T-cell (primary cell): ENCODE measurements at places on chromosomes 13 and 19.
A peak's percentile ranks its signal among the peaks of the same experiment; 100 is the strongest.

- no peak overlapping the region for H3K27ac ChIP-seq
- H3K36me3 ChIP-seq = no peaks in the 10 kb centered on the region
These were observed 21.1 kb downstream of the PRR36 start for GRCh38 chr19:7852851-7853769.

- H3K27ac ChIP-seq = no peak overlapping the region
- DNase-seq = no peak
- H3K36me3 ChIP-seq = no peaks in the 10 kb centered on the region
- H3K4me1 ChIP-seq = peaks cover 16% of the 10 kb centered on the region
These were observed 15.9 kb upstream of the NOP53 start for GRCh38 chr19:47729468-47729798.

DNA sequence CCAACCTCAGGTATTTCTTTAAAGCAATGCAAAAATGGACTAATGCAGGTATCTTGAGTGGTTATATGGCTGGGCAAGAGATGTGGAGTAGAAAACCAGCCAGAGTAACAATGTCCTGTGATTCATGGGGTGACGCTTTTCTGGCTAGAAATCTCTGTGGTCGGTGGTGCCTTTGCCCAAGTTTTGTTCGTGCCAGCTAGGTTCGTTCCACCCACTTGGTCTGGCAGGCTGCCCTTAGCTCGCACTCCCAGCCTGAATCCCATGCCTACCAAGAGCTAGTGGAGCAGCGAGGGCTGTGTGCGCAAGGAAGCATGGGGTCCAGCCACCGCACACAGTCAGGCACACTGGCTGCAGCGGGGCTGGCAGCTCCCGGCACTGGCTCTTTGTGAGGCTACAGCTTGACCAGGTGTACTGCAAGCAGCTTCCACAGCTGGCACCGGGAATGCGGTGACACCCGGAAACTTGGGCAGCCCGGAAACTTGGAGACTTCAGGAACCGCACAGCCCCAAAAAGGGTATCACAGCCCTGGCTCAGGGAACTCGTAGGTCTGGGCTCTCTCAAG lies 349.6 kb upstream of the PCDH20 start:
- H3K4me1 ChIP-seq = no peaks in the 10 kb centered on the region
- H3K36me3 ChIP-seq = no peaks in the 10 kb centered on the region
- DNase-seq = no peak

GRCh38 chr19:50516964-50517703 lies 3.4 kb upstream of the ASPDH start:
- H3K36me3 ChIP-seq = no peaks in the 10 kb centered on the region
- DNase-seq = no peak

GRCh38 chr13:42369071-42369797 lies 97.3 kb downstream of the AKAP11 start:
- no peaks in the 10 kb centered on the region for H3K36me3 ChIP-seq
- no peaks in the 10 kb centered on the region for H3K27me3 ChIP-seq
- no peak overlapping the region for H3K27ac ChIP-seq
- no peak for DNase-seq

DNA sequence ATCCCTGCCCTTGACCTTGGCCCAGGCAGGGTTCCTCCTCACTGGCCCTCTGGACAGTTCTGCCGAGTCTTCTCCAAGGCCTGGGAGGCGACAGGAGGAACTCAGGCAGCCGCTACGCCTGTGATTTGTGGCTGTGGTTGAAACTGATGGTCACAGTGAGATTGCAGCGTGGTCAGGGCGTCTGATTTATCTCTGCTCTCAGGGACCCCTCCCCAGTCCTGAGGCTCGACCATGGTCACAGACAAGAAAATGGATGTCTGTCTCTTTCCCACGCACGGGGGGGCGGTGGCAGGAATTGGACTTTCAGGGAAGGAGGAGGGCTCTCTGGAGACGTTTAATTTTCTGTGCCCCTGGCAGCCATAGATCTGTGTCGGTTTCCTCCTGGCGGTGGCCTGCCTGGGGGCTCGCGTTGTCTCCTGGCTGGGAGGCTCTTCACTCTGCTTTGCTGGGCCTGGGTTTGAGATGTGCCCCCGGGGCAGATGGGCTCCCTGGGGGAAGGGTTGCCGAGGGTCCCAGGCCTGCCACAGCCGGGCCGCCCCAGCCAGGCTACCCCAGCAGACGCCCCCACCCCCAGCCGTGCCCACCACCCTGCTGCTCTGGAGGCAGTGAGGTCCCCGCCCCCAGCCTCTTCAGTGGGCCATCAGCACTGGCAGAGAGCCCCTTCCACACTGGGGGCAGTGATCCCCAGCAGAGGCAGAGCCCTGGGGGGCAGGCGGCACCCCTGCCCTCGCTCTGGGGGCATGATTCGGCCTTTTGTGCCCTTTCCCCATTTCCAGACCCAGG lies 167.4 kb downstream of the KDM4B start:
- peaks cover 17% of the 10 kb centered on the region for H3K4me1 ChIP-seq
- H3K27me3 ChIP-seq = peaks cover 5% of the 10 kb centered on the region
- H3K4me3 ChIP-seq = no peak overlapping the region
- DNase-seq = no peak
- peaks cover 40% of the 10 kb centered on the region for H3K36me3 ChIP-seq
- H3K27ac ChIP-seq = no peak overlapping the region

DNA sequence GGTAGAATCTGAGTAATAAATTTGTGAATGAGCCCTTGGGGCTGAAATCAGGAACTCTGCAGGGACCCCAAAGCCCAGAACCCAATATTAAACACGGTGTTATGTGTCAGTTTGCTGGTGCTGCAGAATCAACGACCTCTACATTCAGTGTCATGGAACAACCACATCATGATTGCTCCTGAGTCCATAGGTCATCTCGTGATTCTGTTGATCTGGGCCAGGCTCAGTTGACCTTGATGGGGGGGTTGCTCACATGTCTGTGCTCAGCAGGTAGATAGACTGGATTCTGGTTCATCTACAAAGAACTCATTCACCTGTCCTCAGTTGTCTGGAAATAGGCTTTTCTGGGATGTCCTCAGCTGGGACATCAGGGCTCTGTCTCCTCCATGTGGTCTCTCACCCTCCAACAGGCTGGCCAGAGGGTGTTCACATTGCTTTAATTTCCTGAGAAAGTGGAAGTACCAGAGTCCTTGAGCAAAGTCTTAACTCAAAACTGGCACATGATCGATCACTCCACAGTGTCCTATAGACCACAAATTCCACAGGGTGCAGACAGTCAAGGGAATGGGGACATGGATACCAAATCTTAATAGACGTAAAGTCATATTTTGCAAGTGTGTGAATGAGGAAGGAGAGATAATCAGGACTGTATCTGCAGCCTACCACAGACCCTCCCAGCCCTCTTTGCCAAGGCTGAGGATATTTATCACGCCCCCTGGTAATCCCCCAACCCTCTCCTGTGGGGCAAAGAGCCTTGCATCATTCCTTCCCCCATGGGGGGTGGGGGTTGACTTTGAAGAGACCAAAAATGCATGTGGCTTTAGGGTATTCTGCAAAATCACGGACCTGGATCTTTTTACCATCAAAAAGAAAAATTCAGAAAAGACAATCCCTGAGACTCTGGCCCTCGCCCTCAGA lies 39.3 kb upstream of the IGFL1 start:
- H3K36me3 ChIP-seq = no peaks in the 10 kb centered on the region
- no peaks in the 10 kb centered on the region for H3K27me3 ChIP-seq
- DNase-seq = no peak
- no peaks in the 10 kb centered on the region for H3K4me1 ChIP-seq
- no peak overlapping the region for H3K4me3 ChIP-seq

- peaks cover 5% of the 10 kb centered on the region for H3K4me1 ChIP-seq
- no peaks in the 10 kb centered on the region for H3K27me3 ChIP-seq
- peak overlapping the region; percentile 46 for H3K4me3 ChIP-seq
- H3K27ac ChIP-seq = no peak overlapping the region
These were observed 2.0 kb downstream of the SPRY2 start for GRCh38 chr13:80338781-80339562.

- no peaks in the 10 kb centered on the region for H3K4me1 ChIP-seq
- no peak overlapping the region for H3K27ac ChIP-seq
- no peaks in the 10 kb centered on the region for H3K36me3 ChIP-seq
- no peak for DNase-seq
- H3K4me3 ChIP-seq = no peak overlapping the region
- no peaks in the 10 kb centered on the region for H3K27me3 ChIP-seq
These were observed 687.1 kb downstream of the PCDH17 start for GRCh38 chr13:58318495-58319167.

GRCh38 chr19:45051929-45052579 lies 13.2 kb downstream of the CLASRP start:
- H3K27me3 ChIP-seq = no peaks in the 10 kb centered on the region
- DNase-seq = no peak
- peaks cover under 1% of the 10 kb centered on the region for H3K4me1 ChIP-seq
- no peak overlapping the region for H3K27ac ChIP-seq
- H3K36me3 ChIP-seq = peaks cover 27% of the 10 kb centered on the region
- H3K4me3 ChIP-seq = no peak overlapping the region

DNA sequence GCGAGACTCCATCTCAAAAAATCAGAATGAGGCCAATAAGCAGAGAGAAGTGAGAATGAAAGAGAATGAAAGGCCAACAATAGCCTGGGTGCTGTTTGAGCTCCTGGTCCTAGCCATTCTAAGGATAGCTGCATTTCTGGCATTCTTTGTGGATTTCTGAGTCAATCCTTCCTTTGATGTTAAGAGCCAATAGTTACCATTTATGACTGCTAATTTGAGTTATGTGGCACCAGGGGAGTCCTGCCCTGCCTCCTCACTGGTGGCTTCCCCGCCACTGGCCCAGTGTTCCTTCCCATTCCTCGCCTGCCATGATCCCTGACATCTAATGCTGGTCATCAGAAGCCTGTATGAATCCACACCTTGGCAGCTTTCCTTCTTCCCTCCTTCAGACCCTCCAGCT lies 991.2 kb downstream of the UQCRFS1 start:
- no peak overlapping the region for H3K4me3 ChIP-seq
- H3K27ac ChIP-seq = no peak overlapping the region
- DNase-seq = no peak

DNA sequence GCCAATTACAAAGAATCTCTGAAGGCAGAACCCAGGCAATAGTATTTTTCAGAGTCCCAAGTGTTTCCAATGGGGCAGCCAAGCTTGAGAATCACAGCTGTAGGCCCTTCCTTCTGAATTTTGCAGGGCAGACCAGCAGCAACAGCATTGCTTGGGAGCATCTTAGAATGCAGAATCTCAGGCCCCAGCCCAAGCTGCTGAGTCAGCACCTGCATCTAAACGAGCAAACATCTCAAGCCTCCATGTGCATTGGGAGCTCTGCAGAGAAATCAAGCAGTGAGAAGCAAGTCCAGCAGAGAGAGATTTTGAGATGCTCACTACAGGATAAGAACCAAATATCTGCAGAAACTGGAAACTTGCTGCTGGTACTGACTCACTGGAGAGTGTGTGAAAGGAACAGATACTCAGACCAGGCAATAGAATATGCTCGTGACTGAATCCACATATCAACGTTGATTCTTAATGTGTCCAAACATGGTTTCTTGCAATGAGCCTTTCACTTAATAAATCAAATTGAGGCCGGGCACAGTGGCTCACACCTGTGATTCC lies 81.5 kb upstream of the TNFSF11 start:
- H3K4me3 ChIP-seq = no peak overlapping the region
- H3K4me1 ChIP-seq = no peaks in the 10 kb centered on the region
- no peaks in the 10 kb centered on the region for H3K36me3 ChIP-seq
- H3K27ac ChIP-seq = no peak overlapping the region
- no peak for DNase-seq
- H3K27me3 ChIP-seq = no peaks in the 10 kb centered on the region

DNA sequence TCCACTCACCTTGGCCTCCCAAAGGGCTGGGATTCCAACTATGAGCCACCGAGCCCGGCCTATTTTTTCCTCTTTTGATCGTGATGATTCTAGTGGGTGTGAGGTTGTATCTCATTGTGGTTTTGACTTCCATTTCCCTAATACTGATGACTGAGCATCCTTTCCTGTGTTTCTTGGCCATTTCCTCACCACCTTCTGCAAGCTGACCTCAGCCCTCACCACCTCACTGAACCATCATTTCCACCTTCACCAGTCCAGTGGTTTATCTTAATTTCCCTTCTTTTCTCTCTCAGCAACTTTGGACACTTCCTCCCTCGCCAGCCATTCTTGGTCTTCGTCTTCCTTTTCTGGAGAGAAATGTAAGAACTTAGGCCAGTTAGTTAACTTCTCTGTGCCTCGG lies 13.0 kb upstream of the BICRA start:
- H3K27ac ChIP-seq = no peak overlapping the region
- no peaks in the 10 kb centered on the region for H3K4me1 ChIP-seq
- H3K36me3 ChIP-seq = no peaks in the 10 kb centered on the region
- no peaks in the 10 kb centered on the region for H3K27me3 ChIP-seq

DNA sequence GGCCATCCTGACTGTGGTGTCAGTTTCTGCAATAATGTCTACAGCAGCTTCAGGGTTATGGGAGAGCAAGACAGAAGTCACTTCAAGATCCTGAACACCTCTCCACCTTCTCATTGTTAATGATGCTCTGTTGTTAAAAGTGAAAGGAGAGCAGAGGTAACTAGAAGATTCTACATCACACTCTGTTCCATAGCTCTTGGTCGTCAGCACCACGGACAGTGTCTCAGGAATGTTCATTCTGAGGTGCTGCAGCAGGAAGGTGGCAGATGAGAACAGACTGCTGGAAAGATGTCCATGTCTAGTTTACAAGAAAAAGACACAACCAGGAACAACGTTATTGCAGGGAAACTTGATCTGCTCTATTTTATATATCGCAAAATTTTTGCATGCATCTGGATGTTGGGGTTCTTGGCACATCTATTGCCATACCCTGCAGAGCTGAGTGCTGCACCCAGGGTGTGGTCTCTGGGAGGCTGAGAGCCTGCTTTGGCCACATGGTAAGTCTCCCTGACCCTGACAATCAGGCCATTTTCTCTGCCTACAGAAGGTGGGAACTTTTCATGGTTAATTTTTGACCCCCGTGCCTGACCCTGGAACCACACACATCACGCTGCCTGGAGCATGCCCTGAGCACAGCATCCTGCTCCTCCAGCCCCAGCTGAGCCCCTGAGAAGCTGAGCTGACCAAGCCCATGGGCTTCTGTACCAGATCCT lies 12.7 kb downstream of the CEACAM21 start:
- H3K4me1 ChIP-seq = no peaks in the 10 kb centered on the region
- H3K27ac ChIP-seq = no peak overlapping the region
- H3K27me3 ChIP-seq = peaks cover 6% of the 10 kb centered on the region
- H3K4me3 ChIP-seq = no peak overlapping the region
- no peak for DNase-seq

- no peaks in the 10 kb centered on the region for H3K27me3 ChIP-seq
- no peak for DNase-seq
- peaks cover 46% of the 10 kb centered on the region for H3K4me1 ChIP-seq
- peak overlapping the region; percentile 79 for H3K27ac ChIP-seq
- H3K36me3 ChIP-seq = no peaks in the 10 kb centered on the region
These were observed 122.4 kb downstream of the AKAP11 start for GRCh38 chr13:42394361-42394708.

- H3K27ac ChIP-seq = no peak overlapping the region
- no peak overlapping the region for H3K4me3 ChIP-seq
- H3K36me3 ChIP-seq = no peaks in the 10 kb centered on the region
- H3K27me3 ChIP-seq = no peaks in the 10 kb centered on the region
These were observed 145.1 kb downstream of the LACC1 start for GRCh38 chr13:44024846-44025195.
